ENCODE measurements at places on chromosomes 2 and 18. TPM values are rescaled to one million over a fixed set of nuclear protein-coding genes. Genes with fewer than 3 reads are reported as not detected.

TMEM178A gene
- 1.4 TPM for total RNA-seq

TRPM8 gene
- not detected for total RNA-seq

SERPINB12 gene
- total RNA-seq: not detected

MALL gene
- 18.1 TPM for total RNA-seq

All from uterine smooth muscle cell (primary cell).